ENCODE measurements at places on chromosomes 12 and 14.

GRCh38 chr14:61530896-61531295, 164.4 kb upstream of the HIF1A start:
- DNase-seq, result no peak

GRCh38 chr14:103805708-103806107, 41.7 kb downstream of the PPP1R13B start:
- no peak for DNase-seq

DNA sequence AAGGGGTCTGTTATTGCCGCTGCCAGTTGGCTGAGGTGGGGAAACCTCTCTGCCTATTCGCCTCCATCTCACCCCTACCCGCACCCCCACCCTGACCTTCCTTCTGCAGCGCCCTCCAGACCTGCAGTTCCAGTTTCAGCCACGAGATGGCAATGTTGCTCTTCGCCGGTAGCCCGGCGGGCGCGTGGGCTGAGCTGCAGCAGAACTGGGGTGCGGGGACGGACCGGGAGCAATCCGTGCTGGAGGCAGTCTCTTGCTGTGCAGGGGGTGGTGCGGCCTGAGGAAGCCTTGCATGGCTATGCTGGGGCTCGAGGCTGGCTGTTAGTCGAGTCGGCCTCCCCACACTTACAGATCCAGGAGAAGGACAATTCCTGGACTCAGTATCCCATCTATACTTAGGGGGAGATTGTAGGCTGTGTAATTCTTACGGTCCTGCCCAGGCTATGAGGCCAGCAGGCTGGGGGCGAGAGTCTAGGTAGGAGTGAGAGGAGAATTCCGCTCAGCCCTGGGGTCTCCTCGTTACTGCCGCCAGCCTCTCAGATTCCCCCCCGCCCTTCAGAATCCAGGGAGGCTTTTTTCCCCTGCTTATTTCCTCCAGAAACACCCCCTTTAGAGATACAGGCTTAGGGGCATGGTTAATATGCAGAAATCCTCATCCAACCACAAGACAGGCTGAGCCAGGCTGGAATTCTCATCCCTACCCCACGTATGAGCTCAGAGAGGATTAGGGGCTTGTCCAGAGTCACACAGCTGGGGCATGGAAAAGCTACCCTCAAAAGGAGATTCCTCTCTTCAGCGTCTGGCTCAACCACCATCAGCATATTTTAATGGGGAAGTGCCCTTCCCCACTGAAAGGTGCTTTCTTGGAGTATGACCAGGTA, 118.2 kb downstream of the AACS start:
- peak; percentile 75 for DNase-seq

GRCh38 chr14:54535646-54536045, 25.9 kb downstream of the CGRRF1 start:
- no peak for DNase-seq

GRCh38 chr14:45680531-45680930, 427.5 kb upstream of the MIS18BP1 start:
- DNase-seq, result no peak

GRCh38 chr12:13074396-13075117, 28.9 kb downstream of the GSG1 start:
- DNase-seq, result no peak

DNA sequence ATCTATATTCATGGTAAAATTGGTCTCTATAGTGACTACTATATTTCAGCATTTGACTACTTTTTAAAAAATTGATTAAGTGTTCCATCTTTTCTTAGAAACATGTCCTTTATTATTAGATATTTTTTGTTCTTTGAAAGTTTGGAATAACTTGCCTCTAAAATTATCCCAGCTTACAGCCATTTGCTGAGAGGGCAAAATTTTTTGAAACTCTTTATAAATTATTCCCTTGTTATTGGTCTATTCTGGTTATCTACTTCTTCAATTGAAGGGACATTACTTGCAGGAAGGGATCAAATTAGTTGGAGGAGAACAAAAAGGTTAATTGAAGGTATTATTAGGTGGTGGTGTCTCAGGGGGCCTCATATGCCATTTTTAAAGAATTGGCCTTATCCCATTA, 184.1 kb downstream of the TTC6 start:
- no peak for DNase-seq

DNA sequence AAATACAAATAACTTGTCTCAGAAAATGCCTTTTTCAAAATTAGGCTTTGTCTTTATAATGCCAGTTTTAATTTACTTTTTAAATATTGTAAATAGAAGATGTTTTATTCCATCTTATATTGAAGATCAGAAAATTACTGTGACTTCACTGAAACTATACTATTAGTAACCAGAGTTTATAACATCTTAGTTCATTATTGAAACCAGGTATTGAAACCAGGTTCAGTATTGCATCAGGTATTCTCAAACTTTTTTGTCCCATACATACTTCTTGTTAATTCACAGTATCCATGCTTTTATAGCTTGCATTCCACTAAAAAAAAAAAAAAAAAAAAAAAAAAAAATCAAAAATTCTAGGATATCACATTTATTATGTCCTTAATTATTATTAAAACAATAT, 227.5 kb downstream of the GXYLT1 start:
- DNase-seq, result no peak

- DNase-seq, result no peak
These were observed 137.5 kb downstream of the DYRK2 start for GRCh38 chr12:67786086-67786485.

GRCh38 chr12:85580562-85581168, 255.5 kb downstream of the RASSF9 start:
- no peak for DNase-seq

DNA sequence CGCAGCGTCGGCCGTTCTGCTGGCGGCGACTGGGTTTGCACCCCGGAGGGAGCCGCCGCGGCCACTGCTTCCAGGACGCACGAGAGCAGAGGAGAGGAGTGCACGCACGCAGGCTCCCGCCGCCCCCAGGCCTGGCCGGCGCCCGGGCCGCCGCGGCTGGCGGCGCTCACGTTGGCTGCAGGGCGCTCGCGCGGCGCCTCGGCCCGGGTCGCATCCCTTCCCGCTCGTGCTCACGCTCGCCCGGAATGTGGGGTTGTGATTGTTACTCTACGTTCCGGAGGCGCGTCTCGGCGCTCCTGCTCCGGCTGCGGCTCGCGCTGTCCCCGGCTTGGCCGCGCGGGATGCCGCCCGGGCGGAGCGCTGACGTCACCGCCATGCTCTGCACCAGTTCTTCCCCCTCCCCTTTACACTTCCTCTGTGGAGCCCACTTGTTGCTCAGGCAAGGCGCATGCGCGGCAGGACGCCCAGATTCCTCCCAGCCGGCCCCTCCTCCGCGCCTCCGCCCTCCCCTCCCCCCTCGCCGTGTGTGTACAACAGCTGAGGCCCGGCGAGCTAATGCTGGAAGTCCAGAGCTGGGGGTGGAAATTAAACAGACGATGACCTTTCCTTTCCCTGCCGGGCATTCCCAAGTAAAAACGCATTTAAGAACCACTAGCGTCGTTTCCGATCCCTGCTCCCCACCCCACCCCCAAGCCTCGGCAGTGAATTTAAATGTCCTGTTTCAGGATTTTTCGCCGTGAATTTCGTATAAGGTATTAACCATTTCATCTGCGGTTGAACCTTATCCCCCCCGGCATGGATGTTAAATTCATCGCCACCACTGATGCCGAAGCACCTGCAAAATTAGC, at the start of gene IRF2BPL:
Gene IRF2BPL, minus strand, starts transcription at position 325 of the 848 bp plus-strand sequence. CDS start 916 bp downstream, outside the sequence.
- peak; percentile 94 for DNase-seq

- DNase-seq, result no peak
These were observed 239.3 kb downstream of the MED13L start for GRCh38 chr12:116037941-116038837.

GRCh38 chr12:105433804-105434203, 103.3 kb downstream of the C12orf75 start:
- no peak for DNase-seq

- no peak for DNase-seq
These were observed 316.4 kb downstream of the ZFP36L1 start for GRCh38 chr14:68476212-68477109.

DNA sequence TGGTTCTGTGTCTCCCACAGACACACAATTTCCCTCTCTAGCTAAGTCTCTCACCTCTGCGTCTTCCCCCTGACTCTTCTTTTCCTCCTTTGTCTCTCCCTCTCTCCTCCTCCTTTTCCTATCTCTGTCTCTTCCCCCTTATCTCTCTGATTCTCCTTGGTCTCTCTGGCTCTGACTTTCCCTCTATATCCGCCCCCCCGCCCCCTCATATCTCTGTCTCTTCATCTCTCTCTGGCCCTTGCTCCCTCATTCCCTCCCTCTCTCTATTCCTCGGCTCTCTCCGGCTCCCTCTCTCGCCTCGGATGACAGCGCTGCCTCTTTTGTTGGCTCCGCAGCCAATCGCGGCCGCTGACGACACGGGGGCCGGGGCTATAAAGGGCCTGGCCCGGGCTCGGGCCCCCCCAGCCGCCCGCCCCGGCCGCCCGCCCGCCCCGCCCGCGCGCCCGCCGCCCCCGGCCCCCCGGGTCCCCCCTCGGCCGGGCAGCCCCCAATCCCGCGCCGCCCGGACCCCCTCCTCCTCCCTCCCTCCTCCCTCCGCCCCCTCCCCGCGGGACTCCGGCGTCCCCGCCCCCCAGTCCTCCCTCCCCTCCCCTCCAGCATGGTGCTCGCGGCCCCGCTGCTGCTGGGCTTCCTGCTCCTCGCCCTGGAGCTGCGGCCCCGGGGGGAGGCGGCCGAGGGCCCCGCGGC, at the start of gene GDF11:
Gene GDF11, plus strand, starts transcription at position 404 of the 687 bp plus-strand sequence. Its CDS starts 195 bp downstream, at position 599.
- DNase-seq, result peak; percentile 77

GRCh38 chr12:2679068-2679815, 115.5 kb upstream of the FKBP4 start:
- no peak for DNase-seq

DNA sequence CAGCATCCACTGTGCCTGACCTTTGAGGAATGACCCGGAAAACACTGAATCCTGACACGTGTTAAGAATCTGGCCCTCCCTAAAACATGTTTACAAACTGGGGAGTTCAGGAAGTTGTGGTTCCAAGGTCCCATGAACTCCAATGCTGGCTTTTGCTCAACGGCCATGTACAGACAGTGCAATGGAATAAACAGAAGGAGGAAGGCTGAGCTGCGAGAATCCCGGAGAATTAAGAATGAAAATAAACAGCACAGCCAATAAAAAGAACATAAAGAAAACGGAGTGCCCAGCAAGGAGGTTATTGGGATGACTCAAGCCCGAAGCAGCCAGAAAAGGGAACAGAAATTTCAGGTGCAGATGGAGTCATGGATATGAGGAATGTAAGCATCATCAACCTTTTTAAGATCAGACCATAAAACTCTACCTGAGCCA, 32.3 kb downstream of the BCL11B start:
- DNase-seq, result no peak

- DNase-seq, result no peak
These were observed 4.1 kb downstream of the TEP1 start for GRCh38 chr14:20409226-20409625.

- DNase-seq, result peak; percentile 73
These were observed 129.8 kb upstream of the KRR1 start for GRCh38 chr12:75641031-75641780.

GRCh38 chr12:45974883-45975282, 15.5 kb downstream of the SCAF11 start:
- DNase-seq, result no peak

GRCh38 chr12:118034429-118035189, 18.1 kb downstream of the RFC5 start:
- DNase-seq, result no peak

- DNase-seq, result no peak
These were observed 5.7 kb upstream of the TNS2 start for GRCh38 chr12:53044052-53044581.

DNA sequence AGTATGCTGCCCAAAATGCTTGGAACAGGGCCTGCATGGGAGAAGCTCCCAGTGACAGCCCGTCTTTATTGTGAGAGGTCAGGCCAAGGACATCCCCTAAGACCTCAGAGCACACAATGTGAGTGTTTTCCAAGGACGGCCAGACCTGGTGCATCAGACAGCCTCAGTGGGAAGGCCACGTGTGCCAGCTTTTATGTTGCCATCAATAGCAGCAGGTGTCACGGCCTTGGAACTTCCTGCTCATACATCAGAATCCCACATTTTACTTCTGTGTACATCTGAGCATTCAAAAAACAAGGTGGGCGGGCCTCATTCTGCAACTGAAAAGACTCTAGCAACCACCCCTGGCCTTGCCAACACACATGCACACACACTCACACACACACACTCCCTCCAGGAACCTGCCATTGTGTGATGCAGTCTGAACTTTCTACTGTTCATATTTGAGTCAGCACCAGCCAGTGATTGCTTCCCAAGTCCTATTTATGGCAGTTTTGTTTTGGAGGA, 753.1 kb upstream of the TBX3 start:
- no peak for DNase-seq

- no peak for DNase-seq
These were observed 245.5 kb upstream of the DDHD1 start for GRCh38 chr14:53398616-53399015.

DNA sequence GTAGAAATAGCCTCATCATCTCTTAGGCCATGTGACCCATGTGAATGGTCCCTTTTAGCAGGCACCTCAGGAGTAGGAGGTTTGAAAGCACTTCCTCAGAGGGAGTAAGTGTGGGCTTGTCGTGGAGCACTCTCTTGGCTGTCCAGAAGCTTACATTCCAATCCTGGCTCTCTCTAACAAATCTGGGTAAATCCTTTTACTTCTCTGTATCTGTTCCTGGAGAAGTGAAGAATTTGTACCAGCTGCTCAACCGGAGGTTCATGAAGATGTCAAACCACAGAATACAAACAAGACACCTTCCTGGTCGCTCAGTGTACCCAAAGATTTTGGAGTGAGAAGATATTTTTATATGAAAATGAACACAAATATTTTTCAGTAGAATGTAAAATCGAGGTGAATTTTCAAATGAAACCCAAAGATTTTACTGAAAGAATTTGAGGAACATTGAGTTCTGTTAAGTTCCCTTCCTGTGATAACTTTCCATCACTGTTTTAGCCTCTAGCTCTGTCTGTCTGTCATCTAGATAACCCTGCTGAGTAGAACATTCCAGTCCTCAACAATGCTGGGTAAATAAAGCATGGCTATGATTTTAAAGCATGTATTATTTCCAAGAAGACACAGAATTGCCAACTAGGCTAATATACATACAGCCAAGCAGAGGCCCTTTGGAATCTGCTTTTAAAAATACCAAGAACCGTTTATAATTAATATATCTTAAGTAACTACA, 263.9 kb upstream of the RGS6 start:
- no peak for DNase-seq

GRCh38 chr14:65731933-65732506, 319.5 kb downstream of the FUT8 start:
- DNase-seq, result peak; percentile 31

GRCh38 chr14:74558655-74559054, 53.4 kb downstream of the LTBP2 start:
- no peak for DNase-seq

GRCh38 chr12:28108599-28108998, 81.7 kb upstream of the CCDC91 start:
- DNase-seq, result no peak

- DNase-seq, result no peak
These were observed 31.7 kb downstream of the WDR20 start for GRCh38 chr14:102171173-102172020.

- DNase-seq, result no peak
These were observed 39.8 kb downstream of the SLC24A4 start for GRCh38 chr14:92362781-92363235.

GRCh38 chr14:53472306-53472705, 319.2 kb upstream of the DDHD1 start:
- DNase-seq, result no peak
